ENCODE measurements at places on chromosomes 4 and X.

DNA sequence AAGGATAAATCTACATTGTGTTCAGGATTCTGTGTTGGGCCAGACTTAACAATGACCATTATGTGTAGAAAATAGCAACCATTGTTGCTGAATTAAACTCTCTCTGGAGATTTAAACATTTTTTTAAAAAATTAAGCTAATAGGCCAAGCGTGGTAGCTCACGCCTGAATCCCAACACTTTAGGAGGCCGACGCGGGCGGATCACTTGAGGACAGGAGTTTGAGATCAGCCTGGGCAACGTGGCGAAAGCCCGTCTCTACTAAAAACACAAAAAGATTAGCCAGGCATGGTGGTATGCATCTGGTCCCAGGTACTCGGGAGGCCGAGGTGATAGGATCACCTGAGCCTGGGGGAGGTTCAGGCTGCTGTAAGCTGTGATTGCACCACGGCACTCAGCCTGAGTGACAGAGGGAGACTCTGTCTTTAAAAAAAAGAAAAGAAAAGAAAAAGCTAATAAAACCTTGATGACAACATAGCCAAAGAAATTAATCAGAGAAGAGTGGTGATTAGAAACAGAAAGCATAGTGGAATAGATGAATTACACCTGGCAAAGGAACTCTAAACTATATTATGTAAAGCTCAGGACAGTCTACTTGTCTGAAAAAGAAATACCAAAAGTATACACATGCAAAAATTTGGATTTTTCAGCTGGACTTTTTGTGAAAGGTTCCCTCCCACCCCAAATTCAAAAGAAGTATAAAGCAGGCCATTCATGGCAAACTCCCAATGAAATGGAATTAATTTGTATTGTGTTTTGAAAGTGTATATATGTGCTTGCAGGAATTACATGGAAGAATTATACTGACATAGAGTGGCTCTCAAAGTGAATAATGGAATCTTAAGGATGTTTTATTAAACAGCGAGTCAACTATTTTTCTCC lies 21.9 kb downstream of the PLS3 start:
- no peak for ATAC-seq

DNA sequence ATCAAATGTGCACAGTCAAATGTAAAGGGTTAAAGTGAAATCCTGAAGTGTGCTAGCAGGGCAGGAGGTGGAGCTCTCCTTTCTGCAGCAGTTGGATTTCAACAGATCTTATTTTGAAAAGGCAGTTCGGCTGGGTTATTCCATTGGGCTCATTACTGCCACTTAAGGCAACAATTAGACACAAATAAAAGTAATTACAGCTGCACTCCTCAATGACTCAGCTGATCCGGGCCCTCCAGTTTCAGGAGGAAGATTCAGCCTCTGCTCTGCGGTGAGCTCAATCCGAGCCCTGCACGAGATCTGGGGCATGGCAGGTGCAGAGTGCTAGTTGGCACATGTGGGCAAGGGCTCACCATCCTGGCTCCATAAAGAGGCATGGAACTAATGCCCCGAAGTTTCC lies 85.4 kb downstream of the PHKA2 start:
- ATAC-seq, result no peak

- no peak for ATAC-seq
Measured at GRCh38 chr4:95155759-95156451, 392.9 kb downstream of the UNC5C start.

- no peak for ATAC-seq
Measured at GRCh38 chr4:167218022-167218608, 16.2 kb downstream of the SPOCK3 start.

- ATAC-seq, result no peak
Measured at GRCh38 chr4:47829438-47829837, 8.4 kb downstream of the CORIN start.

DNA sequence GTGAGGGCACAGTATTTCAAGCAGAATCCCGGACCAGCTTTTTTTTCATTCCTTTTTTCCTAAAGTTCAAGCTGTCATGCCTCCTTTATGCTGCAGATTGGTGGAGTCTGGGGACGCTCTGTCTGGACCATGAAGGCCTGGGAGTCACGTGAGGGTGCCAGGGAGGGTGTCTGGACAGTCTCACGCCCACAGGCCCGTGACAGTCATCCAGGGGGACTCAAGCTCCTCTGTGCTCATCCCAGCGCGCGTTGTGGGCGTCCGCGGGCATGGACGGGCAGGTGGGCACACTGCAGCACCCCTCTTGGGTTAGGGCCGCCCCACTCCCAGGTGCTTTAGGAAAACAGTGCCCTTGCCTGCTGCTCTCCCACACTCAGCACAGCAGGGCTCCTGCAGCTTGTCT lies 4.8 kb downstream of the CPZ start:
- no peak for ATAC-seq

DNA sequence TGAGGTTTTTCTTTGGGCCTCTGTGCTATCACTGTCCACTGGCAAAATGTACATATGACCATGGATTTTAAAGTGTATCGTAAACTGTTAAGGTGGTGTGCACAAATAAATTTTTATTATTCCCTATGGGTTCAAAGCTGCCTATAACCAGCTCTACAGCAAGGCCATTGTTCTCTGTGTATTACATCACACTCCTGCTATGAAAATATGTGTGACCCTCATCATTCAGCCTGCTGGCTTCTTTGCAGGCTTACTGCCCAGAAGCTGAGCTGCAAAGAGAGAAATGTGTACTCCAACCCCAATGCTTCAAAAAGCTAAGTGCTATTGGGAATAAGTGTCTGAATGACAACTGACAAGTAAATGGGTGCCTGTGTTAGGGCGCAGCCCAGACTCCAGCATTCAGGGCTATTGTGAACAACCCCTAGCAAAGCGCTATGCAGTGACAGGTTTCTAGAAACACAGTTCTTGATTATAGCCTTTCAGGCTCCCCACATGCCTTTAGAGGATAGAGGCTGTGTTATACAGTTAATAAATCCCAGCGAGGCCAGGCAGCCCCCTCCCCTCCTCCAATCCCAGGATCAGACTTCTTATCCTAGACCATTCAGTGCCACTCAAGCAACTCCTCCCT lies 220.4 kb upstream of the RADX start:
- ATAC-seq, result no peak

DNA sequence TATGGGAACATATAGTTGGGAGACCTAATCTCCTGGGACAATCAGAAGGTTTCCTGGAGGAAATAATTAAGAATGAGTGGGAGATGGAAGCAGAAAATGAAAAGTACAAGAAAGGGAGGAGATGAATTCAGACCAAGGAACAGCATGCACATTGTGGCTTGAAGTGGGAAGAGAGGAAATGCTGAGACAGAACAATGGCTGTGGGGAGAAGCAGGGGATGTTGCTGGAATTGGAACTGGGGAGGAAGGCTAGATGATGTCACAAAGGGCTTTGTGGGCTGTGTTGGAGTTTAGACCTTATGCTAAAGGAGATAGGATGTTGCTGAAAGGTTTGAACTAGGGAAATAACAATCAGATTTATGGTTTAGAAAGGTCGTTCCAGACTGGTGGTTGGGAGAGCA lies 119.5 kb upstream of the DIPK2B start:
- ATAC-seq, result no peak

- no peak for ATAC-seq
Measured at GRCh38 chr4:63607169-63607872, 801.9 kb downstream of the TECRL start.

GRCh38 chr4:144687466-144687865 lies 41.5 kb downstream of the HHIP start:
- ATAC-seq, result no peak
